Activated naive CD8-positive, alpha-beta T cell treated with anti-CD3 and anti-CD28 coated beads for 36 hours (primary cell): ENCODE measurements at places on chromosomes 4 and X.

GRCh38 chr4:175927121-175927520, 115.1 kb upstream of the GPM6A start:
- DNase-seq = no peak

DNA sequence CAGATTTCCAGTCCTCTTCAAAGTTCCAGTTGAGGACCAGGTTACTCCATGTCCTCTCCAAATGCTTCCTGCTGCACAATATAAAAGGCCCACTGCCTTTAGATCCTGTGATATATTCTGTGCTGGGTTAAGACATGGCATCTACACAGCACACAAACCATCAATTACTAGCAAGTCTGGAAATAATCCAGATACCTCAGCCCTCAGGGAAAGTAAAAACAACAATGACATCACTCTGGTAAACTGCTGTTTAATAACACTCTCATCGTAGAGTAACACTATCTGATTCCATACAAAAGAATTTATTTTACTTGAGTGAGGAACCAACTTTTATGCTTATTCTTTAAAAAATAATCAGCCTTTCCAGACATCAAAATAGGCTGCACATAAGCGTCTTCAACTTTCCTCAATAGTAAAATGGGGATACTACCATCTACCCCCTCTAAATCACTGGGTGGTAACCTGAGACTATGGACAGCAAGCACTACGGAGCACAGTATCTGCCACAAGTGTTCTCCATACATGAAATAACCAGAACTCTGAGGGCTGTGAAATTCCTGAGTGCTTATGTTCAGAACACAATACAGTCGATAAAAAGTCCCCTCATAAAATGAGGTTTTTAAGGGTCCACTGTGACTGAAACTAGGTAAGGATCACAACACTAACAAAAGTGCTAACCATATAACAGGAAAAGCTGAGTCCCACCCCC, 53.4 kb downstream of the ABCG2 start:
- DNase-seq = no peak

- DNase-seq = no peak
These were observed 973 bp downstream of the STK32B start for GRCh38 chr4:5052204-5052702.

DNA sequence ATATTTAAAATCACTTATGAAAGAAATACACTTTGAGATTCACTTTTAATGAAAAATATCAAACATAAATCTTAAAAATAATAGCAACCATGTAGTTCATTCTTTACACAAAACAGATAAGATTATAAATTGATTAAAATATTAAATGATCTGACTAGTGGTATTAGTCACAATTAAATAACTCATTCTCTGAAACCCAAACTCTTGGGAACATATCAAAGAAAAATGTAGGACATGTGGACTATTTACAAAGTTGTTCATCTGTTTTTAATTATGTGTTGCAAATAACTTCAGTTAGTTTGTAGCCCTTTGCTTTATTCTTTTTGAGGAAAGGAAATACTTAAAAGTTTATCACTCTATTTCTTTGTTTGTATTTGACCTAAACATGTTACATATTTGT, 9.5 kb upstream of the GUCY1A1 start:
- no peak for DNase-seq

DNA sequence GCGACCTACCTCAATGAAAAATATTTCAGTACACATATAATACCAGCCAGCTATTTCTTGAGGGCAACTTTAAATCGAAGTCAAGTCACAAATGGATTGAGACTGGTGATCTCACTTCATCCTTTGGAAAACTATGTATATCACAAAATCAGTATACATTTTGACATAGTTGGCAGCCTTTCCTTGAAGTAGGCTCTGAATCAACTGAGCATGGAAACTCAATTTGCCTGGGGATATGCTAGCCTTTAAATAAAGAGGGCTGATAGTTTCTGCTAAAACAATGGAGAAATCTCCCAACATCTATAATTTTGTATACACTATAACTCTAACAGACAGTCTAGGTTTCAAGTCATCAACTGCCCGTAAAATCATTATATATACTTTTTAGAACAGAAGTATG, 282.8 kb upstream of the TENM3 start:
- no peak for DNase-seq

GRCh38 chrX:14843666-14844065, 29.2 kb downstream of the FANCB start:
- DNase-seq = no peak
